Fibroblast of skin of left biceps (primary cell): ENCODE measurements at places on chromosomes 4 and X.

GRCh38 chr4:82123934-82124333, 249.9 kb downstream of the HNRNPD start:
- DNase-seq: no peak

GRCh38 chr4:153266988-153267387, 62.7 kb downstream of the TRIM2 start:
- no peak for DNase-seq

GRCh38 chrX:20666331-20666730, 399.6 kb upstream of the RPS6KA3 start:
- DNase-seq: no peak

- DNase-seq: no peak
Measured at GRCh38 chr4:56656346-56656643, 24.8 kb downstream of the HOPX start.

DNA sequence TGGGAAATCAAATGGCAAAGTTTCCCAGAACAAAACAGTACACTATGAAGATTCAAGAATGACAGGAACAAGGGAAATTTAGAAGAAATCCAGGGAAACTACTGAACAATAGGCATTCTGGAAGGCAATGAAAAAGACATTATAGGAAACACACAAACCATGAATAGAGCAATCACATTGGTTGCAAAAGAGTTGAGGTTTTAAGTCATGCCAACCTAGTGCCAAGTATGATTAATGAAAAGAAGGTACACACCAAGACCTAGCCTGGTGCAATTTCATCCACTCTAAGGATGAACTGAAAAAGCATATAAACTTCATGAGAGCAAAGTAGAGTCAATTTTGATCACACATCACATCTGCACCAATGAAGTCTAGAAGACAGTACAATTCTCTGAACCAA, 326.9 kb downstream of the PDHA2 start:
- no peak for DNase-seq

DNA sequence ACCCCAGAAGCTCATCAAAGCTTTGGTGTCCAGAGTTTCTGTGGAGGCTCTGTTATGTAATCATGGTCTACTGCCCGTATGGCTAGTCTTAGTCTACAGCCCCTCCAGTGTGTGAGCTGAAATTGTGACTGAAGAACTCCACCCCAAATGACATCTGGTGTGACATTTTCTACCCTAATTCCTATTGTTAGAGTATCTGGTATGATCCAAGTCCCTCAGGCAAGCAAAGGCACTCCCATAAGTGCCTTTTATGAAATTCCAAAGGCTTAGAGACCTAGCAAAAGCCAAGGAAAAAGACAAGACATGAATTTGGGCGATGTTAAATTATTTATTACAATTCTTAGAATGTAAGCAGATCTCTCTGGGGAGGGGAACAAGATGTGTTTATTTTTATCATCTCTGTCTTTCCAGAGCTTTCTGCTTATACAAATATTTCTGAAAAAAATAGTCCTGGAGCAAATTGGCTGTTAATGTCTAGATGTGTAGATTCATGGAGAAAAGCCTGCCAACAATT, 417.4 kb downstream of the CCSER1 start:
- no peak for DNase-seq

- DNase-seq: no peak
Measured at GRCh38 chrX:28324321-28324721, 262.9 kb upstream of the IL1RAPL1 start.

DNA sequence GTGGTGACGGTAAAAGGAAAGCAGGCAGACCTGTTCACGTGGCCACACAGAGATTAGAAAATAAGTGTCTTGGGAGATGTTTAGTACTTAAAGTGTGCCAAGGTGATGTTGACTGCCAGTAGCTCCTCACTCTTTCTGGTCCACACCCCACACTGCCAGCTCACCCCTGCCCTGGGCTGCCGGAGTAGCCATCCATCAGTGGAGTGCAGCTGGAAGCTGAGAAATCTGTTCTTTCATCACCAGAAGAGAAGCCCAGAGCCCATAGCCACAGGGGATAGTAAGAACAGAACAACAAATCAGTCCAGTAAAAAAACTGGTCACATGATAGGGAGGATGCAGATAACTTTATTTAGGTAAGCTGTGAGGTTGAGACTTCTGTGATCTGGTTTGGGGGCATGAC, 64.1 kb downstream of the WWC2 start:
- DNase-seq: no peak

DNA sequence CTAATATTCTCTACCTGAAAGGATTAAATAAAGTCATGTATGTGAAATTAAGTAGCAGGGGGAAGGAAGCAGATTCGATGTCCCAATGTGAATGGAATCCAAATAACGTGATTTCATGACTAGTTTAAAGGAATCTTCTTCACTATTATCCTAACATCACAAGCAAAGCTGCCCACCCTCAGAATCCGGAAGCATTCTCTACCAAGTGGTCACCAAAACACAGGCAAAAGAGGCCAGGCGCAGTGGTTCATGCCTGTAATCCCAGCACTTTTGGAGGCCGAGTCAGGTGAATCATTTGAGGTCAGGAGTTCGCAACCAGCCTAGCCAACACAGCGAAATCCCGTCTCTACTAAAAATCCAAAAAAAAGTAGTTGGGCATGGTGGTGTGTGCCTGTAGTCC, 212.9 kb downstream of the LDB2 start:
- no peak for DNase-seq

DNA sequence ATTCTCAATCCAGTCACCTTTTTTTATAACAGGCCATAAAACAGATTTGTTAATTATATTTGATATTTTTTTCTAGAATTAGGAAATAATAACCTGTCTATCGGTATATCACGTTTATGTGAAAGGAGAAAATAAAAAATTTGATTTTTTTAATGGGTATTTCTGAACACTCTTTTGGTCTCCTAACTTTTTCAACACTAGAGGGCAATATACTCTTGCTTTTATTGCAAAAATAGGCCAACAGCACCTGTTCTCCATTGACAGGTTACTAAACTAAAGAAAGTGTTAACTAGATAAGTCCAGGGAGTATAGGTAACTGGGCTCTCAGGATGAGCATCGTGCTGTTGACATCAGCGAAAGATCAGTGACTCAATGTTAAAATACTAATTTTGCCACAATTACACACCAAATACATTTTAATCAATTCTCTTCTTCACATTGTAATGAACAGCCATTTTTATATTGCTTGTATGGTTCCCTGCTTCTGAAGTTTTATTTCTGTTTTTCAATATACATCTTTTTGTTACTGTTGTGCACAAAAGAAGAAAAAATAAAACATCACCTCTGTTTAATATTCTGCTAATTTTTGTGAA, 22.8 kb downstream of the NDST4 start:
- DNase-seq: no peak

DNA sequence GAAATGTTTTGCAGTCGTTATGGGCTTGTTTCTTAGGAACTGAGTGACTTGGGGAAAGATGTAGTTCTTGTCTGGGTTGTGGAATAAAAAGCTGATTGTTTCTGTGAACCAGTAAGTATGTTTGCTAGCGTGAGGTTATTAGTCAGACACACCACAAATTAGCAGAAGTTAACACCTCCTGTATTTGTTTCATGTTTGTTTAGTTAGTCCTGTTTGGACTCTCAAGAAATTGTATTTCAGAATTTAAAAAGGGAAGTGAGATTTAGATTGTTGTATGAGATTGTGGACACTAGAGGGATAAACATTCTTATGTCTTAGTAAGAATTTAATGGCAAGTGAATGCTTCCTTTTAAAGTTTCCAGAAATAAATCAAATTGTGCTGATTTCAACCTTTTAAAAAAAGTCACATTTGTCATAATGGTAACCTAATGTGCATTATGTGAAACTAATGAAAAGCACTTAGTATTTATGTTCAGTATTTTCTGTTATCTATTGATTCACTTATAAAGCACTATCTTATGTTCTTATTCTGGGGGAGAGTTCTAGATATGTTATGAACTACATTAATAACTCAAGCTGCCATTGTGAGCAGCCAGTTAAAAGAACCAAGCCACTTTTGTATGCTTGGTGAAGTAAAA, 25.6 kb downstream of the ATP10D start:
- no peak for DNase-seq

- DNase-seq: no peak
Measured at GRCh38 chr4:24053934-24054333, 164.1 kb upstream of the PPARGC1A start.
